Mucosa of gallbladder (tissue), 1 donor: ENCODE measurements at places on chromosomes 4 and X. TPM values are rescaled to one million over a fixed set of nuclear protein-coding genes. Genes with fewer than 3 reads are reported as not detected.
A peak's percentile ranks its signal among the peaks of the same experiment; 100 is the strongest.

- no peak for DNase-seq
Measured at GRCh38 chrX:105117621-105118020, 102.9 kb downstream of the TEX13A start.

GRCh38 chr4:98722000-98722399, 63.6 kb upstream of the TSPAN5 start:
- DNase-seq: no peak

GRCh38 chrX:124226129-124226528, 106.3 kb upstream of the TEX13D start:
- DNase-seq: no peak

- no peak for DNase-seq
Measured at GRCh38 chr4:162770761-162771490, 395.8 kb downstream of the NAF1 start.

DNA sequence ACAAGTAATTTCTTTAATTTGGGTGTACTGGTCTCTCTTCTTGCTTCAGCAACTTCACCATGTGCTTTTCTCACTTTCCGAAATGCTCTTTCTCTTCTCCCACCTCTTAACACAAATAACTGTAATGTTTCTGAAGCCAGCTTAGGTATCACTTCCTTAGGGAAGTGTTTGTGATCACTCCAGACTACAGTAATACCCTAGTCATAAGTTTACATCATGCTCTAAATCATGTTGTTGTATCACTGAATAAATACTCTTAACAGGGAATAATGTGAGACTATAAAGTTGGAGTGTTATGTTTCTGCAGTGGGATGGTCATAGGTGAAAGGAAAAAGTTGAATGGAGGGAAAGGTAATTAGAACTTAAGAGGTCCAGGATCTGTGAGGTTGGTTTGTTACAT, 712.3 kb downstream of the C4orf33 start:
- DNase-seq: no peak

DNA sequence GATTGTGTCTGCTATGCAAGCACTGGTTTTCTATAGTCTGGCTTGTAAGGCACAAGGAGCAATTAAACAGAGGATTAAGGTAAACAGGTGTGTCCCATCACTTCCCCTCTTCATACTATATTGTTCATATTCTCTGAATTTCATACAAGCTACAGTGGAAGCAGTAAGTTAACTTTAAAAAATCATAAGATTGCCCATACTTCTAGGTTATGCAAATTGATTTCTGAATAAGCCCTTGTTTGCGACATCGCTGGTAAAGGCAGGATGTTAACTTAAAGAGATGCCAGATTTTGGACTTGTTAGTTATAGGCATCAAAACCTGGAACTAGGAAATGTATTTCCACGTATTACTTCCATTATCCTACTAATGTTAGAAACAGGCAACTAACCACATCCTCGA, 1.0 kb upstream of the TMEM131L start:
- DNase-seq: no peak

The CT45A3 gene
- not detected for total RNA-seq

DNA sequence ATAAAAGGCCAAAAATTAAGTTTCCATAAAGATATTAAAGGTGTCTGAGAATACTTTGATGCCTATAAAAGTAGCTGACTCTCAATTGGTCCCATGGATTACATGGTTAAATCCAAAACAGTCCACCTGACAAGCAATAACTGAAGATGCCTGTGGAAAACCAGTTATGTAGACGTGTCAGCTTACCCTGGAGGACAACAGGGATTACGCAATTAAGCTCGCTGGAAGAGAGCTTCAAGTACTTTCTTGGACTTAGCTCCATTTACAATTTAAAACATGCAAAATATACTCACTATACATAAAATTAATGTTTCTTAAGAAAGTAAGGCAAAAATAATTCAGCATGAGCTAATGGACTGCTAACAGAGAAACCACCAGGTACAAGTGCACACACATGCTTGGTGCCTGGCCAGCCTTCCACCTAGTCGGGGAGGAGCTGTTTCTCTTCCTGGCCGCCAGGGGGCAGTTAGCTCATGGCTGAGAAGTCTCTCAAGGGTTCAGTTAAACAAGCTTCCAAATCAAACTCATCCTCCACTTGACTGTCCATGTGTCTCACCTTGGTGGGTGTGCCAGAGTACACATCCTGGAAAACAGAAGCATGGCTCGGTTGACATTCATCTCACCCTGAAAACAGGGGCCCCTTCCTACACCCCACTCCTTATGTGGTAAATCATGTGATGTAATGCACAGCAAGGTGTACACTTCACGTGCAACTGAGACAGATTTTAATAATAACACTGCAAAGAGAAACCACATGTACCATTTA, 9.2 kb upstream of the FAM53A start:
- DNase-seq: peak; percentile 52

GRCh38 chrX:107470198-107470597, 20.7 kb downstream of the FRMPD3 start:
- DNase-seq: no peak

- DNase-seq: no peak
Measured at GRCh38 chr4:73646117-73646516, 25.9 kb upstream of the RASSF6 start.

The GTPBP6 gene
- total RNA-seq: 54.1 TPM
